ENCODE measurements at places on chromosomes 1 and 21. TPM values are rescaled to one million over a fixed set of nuclear protein-coding genes. Genes with fewer than 3 reads are reported as not detected.

DNA sequence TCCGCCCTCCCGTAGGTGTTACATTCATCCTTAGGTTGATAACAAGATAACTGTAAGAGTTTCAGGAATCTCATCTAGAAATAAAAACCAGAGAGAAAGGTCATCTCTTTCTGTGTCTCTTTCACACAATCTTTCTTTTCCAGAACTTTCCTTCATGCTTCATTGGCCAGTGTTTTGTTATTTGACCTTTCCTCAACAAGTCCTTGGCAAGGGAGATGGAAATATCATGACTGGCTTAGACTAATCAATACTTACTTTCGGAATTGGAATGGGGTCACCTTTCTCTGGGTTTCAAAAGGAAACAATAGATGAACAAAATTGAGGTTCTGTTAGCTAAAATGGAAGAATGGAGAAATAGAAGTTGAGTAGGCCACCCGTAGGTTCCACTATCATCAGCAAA lies 72.9 kb upstream of the PPP2R5A start:
- no peak for DNase-seq

Gene SPATA46
- total RNA-seq: not detected

Gene VSIG8
- total RNA-seq: not detected

GRCh38 chr1:183126528-183126927 lies 59.5 kb upstream of the LAMC2 start:
- no peak for DNase-seq

- no peak for DNase-seq
Measured at GRCh38 chr1:159180516-159180915, 9.1 kb downstream of the CADM3 start.

Gene HCN3
- total RNA-seq: 3.3 TPM

- DNase-seq: no peak
Measured at GRCh38 chr1:53644909-53645689, 93.9 kb downstream of the GLIS1 start.

Gene SAMD13
- 5.9 TPM for total RNA-seq

DNA sequence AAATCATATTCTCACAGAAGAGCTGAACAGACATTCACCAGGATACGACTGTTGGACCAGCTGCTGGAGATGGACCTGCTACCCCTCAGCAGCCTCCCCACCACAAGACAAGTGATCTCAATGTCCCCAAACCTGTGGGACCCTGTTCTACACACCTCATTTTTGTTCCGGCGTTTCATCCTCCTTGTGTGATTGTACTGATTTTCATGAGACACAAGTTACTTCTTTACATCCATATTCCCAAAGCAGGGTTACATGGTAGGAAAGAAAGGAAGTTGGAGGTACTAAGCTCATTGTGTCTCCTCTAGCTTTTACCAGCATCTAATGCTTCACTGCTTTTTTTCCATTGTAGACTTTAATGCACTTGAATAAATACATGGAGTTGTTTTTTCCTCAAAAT lies 8.7 kb downstream of the ADAMTS1 start:
- DNase-seq: no peak

DNA sequence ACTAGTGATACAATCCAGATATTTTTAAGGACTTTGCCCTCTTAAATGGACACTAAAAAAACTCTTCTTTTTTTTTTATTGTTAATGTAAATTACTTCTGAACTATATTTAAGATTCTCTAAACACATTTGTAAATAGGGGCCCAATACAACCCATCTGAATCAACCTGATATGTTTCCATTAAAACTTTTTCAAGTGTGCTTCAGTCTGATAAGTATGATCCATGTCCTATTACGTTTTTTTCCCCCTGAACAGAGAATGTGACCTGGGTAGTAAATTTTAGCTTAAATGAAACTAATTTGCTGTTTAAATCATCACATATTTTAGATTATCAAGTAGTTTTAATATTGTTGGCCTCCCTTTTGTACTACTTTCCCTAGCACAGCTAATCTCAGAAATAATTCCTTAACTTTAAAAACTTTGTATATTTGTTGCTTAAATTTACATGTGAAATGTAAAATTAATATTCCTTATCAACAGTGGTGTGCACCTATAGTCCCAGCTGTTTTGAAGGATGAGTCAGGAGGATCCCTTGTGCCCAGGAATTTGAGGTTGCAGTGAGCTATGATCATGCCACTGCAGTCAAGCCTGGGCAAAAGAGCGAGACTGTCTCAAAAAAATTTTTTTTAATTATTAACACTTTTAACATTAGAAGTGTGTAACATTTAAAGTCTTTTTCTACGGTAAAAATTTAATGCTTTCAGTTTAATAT lies 3.0 kb upstream of the PKN2 start:
- DNase-seq: no peak

- DNase-seq: no peak
Measured at GRCh38 chr1:112888630-112889029, 67.4 kb downstream of the SLC16A1 start.

Gene GPR3
- total RNA-seq: 2.1 TPM

Gene INAVA
- not detected for total RNA-seq

DNA sequence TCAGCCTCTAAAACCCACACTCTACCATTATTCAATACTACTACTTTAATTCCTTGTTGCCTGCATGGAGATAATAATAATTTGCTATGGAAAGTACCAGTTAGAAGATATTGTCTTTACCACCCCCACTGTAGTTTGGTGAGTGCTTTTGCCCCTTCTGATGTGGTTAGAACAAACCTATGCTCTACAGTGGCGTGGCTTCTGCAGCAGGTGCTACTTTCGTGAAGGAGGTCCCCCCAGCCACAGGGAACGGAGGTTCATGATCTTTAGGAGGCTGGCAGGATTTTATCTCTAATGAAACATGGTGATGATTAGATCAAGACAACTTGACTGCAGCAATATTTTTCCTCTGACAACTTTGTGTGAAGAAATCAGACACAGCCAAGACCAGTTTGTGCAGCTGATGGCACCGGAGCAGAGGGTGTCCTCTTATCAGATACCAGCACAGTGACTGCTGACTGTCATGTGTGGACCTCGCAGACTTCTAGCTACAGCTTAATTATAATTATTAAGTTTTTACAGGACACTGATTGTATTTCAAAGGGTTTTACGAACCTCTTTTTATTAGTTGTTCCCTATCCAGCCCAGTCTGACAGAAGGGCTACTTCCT lies 10.7 kb upstream of the TCHH start:
- DNase-seq: no peak

Gene MSH4
- 0.16 TPM for total RNA-seq

Gene LHX8
- 0.08 TPM for total RNA-seq

GRCh38 chr1:47435506-47436303 lies 2.1 kb upstream of the FOXD2 start:
- no peak for DNase-seq

DNA sequence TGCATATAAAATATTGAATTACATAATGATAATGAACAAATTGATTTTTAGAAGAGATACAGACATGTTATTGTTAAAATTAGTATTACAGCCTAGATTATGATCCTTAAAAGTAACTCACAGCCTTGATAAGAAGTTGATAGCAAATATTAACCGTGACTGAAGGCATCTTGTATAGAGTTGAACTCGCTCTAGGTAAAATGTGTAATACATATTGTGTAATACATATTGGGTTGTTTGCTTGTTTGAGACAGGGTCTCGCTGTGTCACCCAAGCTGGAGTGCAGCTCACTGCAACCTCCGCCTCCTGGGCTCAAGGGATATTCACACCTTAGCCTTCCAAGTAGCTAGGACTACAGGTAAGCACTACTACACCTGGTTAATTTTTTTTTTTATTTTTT lies 269.9 kb downstream of the BRINP3 start:
- DNase-seq: no peak

- no peak for DNase-seq
Measured at GRCh38 chr1:232484856-232485255, 145.1 kb downstream of the SIPA1L2 start.

- no peak for DNase-seq
Measured at GRCh38 chr1:68028566-68028965, 21.9 kb downstream of the DIRAS3 start.

DNA sequence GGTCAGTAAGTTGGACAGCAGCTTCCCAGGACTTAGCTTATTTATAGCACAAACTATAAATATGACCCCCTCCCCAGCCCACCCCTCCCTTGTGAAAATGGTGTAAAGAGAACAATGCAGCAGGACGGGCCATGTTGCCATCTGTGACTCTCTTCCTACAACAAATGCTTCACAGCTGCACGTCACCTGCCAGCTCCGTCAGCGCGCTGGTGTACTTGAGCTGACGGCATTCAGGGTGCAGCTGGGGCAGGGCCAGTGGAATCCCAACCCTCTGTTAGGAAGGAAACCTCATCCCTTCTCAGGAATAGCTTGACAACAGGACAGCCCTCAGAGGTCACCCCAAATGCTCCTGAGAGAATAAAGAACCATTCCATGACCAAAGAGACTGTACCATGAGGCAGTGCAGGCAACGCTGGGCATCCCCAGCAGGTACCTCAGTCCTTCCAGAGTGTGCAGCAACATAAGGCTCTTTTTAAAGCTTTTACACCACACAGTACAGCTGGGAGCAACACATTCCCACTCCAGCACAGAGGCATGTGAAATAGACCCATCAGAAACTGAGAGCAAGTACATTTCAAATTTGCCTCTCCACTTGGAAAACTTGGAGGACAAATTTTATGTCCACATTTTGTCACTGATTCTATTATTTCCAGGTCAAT lies 85.0 kb downstream of the ATP1A1 start:
- DNase-seq: no peak

Gene C1orf226
- 1.8 TPM for total RNA-seq

- DNase-seq: no peak
Measured at GRCh38 chr1:40047769-40048168, 7.2 kb downstream of the CAP1 start.

Gene TAS1R3
- not detected for total RNA-seq

DNA sequence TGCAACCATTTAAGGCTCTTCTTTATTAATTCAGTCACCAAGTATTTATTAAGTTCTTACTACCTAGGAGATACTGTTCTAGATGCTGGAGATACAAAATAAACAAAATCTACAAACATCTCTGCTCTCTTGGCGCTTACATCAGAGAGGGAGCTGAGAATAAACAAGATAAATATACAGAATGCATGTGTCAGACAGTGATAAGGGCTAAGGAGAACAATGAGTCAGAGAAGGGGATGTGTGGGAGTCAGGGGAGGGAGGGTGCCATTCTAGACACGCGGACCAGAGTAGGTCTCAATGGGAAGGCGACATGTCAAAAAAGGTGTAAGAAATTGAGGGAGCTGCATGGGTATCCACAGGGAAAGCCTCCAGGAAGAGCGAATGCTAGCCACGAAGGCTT lies 393.2 kb downstream of the RWDD3 start:
- no peak for DNase-seq

DNA sequence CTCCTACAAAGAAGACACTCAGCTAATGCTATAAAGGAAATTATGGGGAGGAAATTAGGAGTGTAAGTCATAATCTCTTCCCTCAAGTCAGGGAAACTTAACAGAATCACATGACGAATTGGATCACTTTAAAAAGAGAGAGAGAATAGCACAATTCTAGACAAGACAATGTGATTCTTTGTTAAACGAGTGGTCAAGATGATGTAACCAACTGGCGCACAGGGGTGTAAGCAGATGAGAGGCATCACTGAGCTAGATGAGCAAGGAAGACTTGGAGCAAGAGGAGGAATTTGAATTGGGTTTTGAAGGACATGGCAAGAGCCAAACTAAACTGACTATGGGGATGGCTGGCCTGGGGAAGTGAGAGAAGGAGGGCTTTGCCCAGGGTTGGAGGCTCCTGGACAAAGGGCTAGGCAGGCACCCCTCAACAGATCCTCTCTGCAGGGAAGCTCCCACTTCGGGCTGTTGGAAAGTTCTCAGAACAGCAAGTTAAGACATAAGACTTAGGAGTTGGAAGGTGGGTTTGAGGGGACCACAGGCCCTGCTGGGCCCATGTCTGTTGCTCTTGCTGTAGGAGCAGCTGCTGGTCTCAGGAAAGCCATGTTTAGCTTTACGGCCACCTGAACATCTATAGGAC lies 123.9 kb upstream of the GRIK3 start:
- DNase-seq: peak; percentile 93

- DNase-seq: no peak
Measured at GRCh38 chr1:183670169-183670568, 17.1 kb upstream of the APOBEC4 start.

DNA sequence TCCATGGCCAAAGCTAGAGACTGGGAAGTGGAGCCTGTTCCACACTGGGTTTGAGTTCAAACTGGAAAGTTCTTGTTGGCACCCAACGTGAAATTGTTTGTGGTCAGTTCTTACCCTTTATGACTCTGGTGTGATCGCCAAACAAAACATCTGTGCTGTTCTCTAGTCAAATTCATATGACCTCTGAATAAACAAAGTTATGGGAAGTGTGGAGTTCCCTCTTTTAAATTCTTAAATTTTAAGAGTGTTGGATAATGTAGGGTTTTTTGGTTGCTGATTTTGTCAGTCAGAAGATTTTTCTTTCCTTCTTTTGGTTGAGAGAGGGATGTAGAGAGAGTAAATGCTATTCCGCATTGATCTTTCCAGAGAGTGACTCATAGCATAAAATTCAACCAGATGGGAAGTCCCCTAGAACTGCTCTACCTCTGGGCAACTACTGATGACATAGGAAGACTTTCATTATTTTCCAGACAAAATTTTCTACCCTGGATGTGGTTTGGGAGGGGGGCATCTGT lies 36.4 kb downstream of the CHML start:
- no peak for DNase-seq

GRCh38 chr1:247548769-247549182 lies at the start of gene GCSAML:
GCSAML (plus strand) TSS chr1:247549134; CDS start chr1:247549192, 58 bp downstream.
- DNase-seq: no peak

DNA sequence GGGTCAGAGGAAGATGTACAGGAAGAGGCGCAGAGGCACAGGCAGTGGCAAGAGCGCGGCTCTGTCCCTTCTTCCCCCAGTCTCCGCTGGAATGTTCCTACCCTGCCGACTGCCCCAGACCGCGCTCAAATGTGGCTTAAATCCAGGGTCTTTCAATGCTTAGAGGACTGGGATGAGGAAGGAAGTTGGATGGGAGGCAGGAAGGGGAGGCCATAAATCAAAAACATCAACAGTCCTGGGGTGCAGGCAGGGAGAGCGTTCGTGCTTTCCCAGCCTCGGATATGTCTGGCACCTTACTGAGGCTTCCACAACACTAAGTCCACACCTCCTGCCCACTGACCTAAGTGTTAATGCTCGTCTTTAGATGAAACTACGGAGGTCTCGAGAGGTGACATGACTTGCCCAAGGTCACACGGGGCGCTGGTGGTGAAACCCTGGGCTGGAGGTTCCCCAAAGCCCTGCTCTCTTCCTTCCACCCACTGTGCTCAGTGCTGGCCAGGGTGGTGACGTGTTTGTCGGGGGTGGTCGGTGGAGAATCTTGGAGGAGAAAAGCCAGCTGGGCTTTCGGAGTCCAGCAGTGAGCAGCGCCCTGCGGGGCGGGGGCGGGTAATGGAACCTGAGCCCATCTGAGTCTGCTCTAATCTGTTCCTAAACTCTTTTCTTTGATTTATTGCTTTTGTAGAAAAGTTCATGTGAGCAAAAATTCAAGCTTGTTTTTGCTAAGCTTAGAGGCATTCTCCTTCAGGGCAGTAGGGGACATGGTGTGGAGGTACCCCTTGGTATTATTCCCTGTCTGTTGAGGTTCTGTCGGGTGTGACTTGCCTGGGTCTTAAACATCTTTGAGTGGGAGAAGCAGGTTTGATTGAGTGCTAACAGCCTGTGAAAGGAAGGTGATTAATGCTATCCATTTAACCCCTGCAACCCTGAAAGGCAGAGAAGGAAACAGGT lies 708 bp downstream of the CDA start:
- DNase-seq: no peak

- peak; percentile 48 for DNase-seq
Measured at GRCh38 chr1:64675718-64676345, 69.0 kb upstream of the RAVER2 start.

Gene FCRLA
- total RNA-seq: 397 TPM

Gene SPRR1A
- total RNA-seq: not detected

Gene XCL2
- not detected for total RNA-seq
